Left colon (tissue), 2 donors: ENCODE measurements at places on chromosomes 11 and 22. TPM values are rescaled to one million over a fixed set of nuclear protein-coding genes. Genes with fewer than 3 reads are reported as not detected.
A peak's percentile ranks its signal among the peaks of the same experiment; 100 is the strongest.

GRCh38 chr11:2520736-2521035, 75.9 kb downstream of the KCNQ1 start:
- DNase-seq: no peak

DNA sequence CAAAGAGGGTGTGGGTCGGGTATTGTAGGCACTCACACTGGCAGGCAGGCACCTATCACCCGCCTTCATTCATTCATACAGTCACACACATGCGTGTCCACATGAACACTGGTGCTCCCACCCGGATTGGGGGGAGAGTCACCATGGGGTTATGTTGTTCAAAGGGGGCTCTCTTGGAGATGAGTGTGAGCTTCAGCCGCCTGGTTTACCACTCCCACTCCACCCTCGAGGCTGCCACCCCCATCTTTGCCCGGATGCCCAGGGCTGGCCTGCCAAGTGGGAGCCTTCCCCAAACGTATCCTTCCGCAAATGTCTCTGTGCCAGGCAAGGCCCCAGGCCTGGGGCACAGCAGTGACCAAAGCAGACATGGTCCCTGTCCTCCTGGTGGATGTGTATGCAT, 22.6 kb downstream of the MRGPRD start:
- no peak for DNase-seq

- DNase-seq: no peak
Measured at GRCh38 chr22:22452211-22452610, 56.3 kb downstream of the ZNF280B start.

Gene RIC3
- total RNA-seq: 3.3 TPM

Gene KCNJ11
- 2.1 TPM for total RNA-seq

Gene MMP8
- not detected for total RNA-seq

DNA sequence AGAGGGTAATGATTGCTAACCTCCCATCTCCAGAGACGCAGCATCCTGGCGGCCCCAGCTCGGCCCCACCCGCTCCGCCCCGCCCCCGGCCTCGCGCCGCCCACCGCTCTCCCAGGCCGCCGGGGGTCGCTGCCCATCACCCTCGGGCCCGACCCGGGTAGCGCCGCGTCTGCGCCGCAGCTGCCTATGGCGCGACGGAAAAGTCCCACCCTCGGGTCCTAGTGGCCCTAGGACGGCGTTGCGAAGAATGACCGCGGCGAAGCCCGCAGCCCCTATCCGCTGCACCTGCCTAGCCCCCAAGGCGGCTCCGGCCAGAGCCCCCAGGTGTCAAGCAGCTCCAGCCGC, 457 bp downstream of the CPSF7 start:
- DNase-seq: peak; percentile 73

DNA sequence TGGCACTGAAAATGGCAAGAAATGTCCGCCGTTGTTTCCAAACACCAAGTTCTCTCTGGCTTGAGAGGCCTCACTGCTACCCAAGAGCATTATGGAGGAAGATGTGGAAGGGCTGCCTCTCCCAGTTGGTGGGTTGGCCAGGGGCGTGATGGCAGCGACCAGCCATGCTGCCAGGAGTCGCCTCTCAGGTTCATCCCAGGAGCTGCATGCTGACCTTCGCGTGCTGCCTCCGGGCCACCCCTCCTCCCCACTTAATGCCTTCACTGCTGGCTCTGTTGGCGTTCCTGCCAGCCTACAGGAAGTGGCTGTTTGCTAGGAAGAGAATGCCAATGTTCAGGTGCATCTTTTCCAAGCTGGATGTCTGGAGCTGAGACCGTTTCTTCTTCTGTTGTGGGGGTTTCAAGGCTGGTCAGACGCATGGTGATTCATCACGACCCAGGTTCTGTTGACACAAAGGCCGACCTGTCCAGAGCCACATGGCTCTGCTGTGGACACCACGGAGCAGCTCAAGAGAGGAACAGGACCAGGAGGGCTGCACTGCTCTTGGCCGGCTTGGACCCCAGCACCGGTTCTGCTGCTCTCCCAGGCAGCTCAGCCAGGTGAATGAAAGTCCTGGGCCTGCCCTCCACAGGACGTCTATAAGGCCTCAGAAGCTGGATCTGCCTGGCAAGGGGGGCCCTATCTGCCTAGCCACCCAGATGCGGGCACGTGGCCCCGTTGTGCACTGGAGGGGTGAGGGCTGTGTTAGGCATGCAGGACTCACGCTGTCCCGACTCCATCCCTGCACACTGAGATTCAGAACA, 25.1 kb downstream of the TBX1 start:
- DNase-seq: no peak

GRCh38 chr11:116986521-116987105, 111.6 kb downstream of the SIK3 start:
- DNase-seq: no peak

DNA sequence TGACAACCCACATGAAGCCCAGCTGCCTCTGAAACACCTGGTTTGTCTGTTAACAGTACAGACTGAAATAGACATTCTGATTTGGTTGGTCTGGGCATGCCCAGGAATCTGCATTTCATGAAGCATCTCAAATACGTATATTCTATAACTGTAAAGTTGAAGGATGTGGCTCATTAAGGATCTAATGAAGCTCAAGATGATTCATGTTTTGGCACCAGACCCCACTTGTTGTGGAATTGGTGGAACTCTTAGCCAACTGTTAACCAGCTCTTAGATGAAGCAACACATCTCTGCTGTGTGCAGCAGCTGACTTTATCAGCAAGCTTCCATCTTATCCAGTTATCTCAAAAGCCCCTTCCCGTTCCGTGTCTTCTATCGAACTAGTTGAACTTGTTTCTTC, 232.2 kb downstream of the INSC start:
- DNase-seq: no peak

Gene MYBPC3
- total RNA-seq: not detected

DNA sequence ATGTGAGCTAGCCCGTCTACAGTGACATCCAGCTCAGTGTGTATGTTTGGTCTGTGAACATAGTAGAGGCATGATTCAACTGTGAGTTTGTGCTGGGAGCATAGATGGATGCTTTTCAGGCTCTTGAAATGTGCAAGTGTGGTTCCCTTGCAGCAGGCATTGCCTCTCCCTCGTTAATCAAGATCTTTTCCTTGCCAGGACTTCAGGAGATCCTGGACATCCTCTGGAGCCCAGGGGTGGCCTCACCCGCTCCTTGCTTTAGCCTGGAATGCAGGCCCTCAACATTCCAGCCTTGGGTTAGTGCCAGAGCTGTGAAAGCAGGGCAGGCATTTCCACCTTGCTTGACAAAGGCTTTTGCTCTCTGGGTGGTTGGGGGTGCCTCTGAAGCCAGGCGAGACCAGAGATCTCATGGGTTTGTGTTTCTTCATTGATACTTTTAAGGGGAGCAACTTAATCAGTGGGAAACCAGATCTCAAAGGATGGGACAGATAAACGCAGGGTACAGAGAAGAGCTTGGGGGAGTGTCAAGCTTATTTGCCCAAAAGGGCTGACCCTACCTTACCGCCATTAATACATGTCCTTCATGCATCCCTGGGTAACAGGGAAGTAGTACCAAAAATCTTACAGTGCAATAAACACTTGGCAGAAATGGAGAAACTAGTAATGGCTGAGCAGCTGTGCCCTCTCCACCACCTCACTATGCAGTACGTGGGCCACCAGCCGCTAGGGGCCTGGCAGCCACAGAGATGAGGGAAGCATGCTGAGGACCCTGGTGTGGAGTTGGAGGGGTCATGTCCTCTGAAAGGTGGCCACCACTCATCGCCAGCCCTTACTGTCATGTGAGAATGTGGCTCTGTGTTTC, 72.1 kb downstream of the PTPRJ start:
- peak; percentile 54 for DNase-seq

Gene TMEM25
- 9.3 TPM for total RNA-seq

Gene NPTXR
- 0.46 TPM for total RNA-seq

Gene IRAG1
- 22.9 TPM for total RNA-seq
